CD4-positive, alpha-beta T cell treated with Interleukin-17A for 1 hour (primary cell): ENCODE measurements at places on chromosomes 12 and 14.

GRCh38 chr12:1594006-1594260, 448 bp downstream of the FBXL14 start:
- DNase-seq = no peak

- DNase-seq = no peak
These were observed 7.0 kb upstream of the BDKRB1 start for GRCh38 chr14:96249029-96249428.

DNA sequence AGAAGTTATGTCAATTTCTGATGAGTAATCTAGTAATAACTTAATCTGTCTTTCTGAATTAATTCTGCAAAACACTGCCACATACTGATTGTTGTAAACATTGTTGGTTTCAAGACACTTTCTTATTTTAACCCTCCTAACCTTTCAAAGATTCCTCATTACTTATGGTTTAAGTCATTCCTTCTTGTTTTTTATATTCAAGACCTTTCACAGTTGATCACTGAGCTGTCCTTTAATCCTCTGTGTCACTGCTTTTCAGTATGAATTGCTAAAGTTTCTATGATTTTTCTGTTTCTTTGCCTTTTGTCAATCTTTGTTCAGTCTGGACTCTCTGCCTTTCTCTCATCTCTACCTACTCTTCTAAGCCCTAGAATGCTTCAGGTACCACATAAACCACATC, 164.7 kb downstream of the RAD51B start:
- no peak for DNase-seq

DNA sequence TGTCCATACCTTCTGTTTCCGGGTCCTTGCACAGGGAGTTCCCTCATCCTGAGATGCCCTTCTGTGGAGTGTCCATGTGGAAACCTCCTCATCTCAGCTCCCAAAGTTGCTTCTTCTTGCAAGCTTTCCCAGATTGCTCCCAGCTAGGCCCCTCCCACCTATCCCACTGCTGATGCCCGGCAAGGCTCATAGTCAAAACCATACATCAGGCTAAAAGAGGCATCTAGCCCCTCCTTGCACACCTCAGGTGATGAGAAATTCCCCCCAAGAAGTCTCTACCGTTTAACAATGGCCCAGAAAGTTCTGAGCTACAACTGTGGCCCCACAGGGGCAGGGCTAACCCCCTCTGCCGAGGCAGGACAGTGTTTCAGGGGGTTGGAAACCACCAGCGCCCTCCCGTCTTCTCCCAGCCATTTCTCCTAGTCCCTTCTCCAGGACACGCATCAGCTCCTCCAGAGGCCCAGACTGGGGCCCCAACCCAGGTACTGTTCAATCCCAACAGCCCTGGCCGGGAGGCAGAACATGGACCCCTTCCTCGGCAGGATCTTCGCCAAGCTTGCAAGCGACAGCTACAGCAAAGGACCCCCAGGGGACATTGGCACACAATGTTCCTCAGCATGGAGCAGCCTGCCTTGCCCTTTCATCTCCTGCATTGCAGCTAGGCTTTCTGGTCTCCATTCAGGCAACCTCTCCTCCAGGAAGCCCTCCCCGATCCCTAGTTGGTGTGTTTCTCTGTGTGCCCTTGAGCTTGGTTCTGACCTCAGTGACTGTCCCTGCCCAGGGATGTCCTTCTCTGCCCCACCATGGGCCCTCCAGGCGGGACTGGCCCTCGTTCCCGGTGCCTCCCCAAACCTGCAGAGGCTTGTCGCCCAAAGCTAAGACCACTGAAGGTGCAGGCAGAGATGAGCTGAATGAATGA, 4.5 kb upstream of the BEGAIN start:
- DNase-seq = no peak

- no peak for DNase-seq
These were observed 72.2 kb downstream of the BRMS1L start for GRCh38 chr14:35898217-35898775.

- no peak for DNase-seq
These were observed 454.1 kb upstream of the DCN start for GRCh38 chr12:91636721-91637120.

- peak; percentile 2 for DNase-seq
These were observed 2.5 kb downstream of the COL2A1 start for GRCh38 chr12:48001505-48002413.

DNA sequence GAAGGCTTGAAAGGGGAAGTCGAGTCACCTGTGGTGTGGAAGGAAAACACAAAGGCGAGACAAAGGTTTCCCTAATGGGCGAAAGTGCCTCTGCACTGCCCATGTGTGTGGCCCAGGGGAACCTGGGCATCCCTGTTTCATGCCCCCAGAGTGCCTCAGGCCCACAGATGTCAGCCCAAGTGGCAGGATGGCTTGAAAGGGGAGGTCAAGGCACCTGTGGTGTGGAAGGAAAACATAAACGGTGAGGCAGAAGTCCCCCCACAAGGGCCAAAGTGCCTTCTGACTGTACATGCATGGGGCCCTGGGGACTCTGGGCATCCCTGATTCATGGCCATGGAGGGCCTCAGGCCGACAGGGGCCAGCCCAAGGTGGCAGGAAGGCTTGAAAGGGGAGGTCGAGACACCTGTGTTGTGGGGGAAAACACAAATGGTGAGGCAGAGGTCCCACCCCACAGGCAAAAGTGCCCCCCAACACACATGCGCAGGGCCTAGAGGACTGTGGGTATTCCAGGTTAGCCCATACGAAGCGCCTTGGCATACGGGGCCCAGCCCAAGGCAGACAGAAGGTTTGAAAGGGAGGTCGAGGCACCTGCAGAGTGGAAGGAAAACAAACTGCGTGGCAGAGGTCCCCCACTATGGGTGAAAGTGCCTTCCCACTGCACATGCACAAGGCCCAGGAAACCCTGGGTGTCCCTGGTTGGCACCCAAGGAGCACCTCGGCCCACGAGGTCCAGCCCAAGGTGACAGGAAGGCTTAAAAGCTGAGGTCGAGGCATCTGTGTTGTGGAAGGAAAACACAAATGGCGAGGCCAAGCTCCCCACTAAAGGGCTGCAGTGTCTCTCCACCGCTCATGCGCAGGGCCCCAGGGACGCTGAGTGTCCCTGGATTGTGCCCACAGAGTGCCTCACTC, 382.3 kb downstream of the ALG10 start:
- DNase-seq = no peak

DNA sequence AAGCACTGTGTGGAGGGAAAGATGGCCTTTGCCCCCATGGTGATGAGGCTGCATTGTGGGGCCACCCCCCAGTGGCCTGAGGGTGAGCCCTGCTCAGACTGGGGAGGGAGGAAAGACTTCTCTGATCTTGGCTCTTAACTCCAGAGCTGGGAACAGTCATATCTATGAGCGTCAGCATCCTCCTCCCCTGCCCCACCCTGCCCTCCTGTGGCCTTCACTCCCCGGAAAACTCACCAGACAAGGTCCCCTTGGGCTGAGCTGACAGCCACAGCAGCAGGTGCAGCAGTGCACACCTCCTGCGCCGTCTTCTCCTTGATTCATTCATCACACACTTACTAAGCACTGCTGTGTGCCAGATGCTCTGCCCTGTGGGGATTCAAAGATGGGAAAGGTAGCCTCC, 98.8 kb downstream of the B4GALNT3 start:
- DNase-seq = no peak

- no peak for DNase-seq
These were observed 9.9 kb upstream of the SLC38A2 start for GRCh38 chr12:46382408-46382963.

DNA sequence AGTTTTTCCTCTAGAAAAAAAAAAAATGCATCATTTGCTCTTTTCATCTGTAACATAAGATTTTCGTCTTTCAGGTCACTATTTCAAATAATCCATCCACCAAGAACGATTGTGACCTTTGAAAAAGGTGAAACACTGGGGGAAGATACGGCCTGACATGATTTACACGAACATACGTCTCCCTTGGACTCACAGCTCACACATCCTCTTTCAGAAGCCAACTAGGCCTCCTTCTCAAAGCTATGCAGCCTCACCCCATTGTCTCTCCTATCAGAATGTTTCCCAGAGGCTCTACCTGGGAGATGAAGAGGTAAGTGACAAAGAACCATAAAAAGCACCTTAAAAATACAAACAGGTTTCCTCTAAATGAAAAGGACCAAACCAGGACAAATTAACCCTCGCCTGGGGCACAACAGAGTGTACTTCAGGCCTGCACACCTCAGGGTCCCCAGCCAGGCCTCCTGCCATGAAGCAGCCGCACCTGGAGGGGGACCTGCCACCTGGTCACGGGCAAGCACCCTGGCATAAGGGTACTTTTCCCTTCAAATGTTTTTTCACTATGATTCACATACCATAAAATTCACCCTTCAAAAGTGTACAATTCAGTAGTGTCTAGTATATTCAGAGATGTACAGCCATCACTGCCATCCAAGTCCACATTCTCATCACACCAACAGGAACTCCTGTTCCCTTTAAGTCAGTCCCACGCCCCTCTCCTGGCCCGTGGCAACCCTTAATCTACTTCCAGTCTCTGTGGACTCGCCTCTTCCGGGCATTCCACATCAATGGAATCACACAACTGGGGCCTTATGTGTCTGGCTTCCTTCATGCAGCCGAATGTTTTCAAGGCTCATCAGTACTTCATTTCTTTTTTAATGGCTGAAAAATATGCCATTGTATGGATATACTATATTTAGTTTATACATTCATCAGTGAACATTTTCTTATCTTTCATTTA, 5.4 kb downstream of the SLC15A4 start:
- no peak for DNase-seq

DNA sequence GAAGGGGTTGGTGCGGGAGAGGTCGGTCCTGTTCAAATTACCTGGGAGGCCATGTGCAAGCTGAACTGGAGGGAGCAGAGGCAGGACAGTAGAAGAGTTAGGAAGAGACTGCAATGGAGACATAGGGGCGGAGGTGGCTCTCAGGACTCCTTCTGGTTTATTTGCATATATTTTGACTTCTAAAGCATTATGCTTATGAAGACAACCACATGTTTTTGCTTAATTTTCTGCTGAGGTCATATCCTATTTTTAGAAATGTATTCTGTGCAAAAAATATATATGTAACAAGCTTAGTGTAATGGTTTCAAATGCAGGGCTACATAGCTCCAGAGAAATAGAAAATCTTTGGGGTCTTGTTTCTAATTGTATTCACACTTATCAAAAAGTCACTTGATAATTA, 137.0 kb upstream of the MDM1 start:
- DNase-seq = no peak
